Uterus (tissue), 4 donors: ENCODE measurements at places on chromosomes 4 and X. TPM values are rescaled to one million over a fixed set of nuclear protein-coding genes. Genes with fewer than 3 reads are reported as not detected.
A peak's percentile ranks its signal among the peaks of the same experiment; 100 is the strongest.

- peak; percentile 34 for DNase-seq
- peak overlapping the region; percentile 91 for H3K27ac ChIP-seq
- H3K4me3 ChIP-seq, result peak overlapping the region; percentile 65
Measured at GRCh38 chrX:20265726-20266681, 705 bp downstream of the RPS6KA3 start.

GRCh38 chr4:185915817-185916216 is 103.8 kb upstream of the SORBS2 start:
- H3K27me3 ChIP-seq, result no peaks in the 10 kb centered on the region
- no peaks in the 10 kb centered on the region for H3K4me1 ChIP-seq
- no peak overlapping the region for H3K27ac ChIP-seq
- no peak for DNase-seq
- H3K4me3 ChIP-seq, result no peak overlapping the region

DNA sequence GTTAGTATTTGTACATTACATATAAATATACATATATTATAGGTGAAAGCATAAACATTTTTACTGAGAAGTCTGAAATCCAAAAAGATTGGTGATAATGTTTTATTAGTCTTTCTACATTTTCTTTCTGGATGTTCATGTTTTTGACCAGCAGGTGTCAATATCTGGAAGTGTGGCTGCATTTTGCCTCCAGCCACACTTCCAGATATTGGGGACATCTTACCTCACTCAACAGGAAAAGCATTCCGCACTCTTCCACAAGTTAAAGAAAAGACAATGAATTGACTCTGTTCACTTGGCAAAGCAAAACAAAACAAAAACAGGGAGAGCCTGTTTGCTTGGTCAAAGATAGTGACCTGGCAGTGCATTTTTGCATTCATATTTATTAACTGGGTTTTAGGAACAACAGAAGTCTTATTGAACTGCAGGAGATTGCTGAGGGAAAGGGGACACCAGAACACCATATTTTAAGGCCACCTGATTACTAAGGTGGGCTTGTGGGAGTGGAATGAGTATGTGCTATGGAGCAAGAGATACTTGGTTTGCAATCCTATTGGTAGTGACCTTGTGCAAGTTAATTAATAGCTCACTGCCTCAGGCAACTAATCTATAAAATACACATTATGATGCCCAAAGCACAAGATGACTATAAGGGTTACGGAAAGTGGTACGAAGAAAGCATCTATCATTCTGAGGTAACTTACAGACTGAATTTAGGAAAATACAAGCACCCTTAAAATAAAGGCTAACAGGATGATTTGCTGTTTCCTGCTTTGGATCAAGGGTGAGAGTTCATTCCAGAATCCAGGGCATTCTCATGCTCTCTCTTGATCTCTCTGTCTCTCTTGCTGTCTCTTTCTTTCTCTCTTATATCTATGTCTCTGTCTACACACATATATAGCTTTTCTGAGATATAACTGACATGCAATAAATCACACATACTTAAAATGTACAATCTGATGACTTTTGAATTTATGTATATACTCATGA is 389.9 kb upstream of the EMCN start:
- no peaks in the 10 kb centered on the region for H3K4me1 ChIP-seq
- H3K27ac ChIP-seq, result no peak overlapping the region
- no peak for DNase-seq
- H3K27me3 ChIP-seq, result no peaks in the 10 kb centered on the region
- H3K36me3 ChIP-seq, result no peaks in the 10 kb centered on the region
- H3K4me3 ChIP-seq, result no peak overlapping the region

- H3K27ac ChIP-seq, result no peak overlapping the region
- no peak overlapping the region for H3K4me3 ChIP-seq
- H3K36me3 ChIP-seq, result no peaks in the 10 kb centered on the region
- DNase-seq, result no peak
- no peaks in the 10 kb centered on the region for H3K27me3 ChIP-seq
Measured at GRCh38 chr4:6011686-6012085, 6.5 kb downstream of the C4orf50 start.

DNA sequence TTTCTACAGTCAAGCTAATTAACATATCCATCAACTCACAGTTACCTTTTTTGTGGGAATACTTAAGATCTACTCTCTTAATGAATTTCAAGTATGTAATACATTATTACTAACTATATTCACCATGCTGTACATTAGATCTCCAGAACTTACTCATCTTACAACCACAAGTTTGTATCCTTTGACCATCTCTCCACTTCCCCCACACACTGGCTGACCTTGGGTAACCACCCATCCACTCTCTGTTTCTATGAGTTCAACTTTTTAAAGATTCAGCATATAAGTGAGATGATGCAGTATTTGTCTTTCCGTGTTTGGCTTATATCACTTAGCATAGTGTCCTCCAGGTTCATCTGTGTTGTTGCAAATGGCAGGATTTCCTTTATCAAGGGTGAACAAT is 30.5 kb upstream of the MAGED1 start:
- no peaks in the 10 kb centered on the region for H3K36me3 ChIP-seq
- no peak overlapping the region for H3K4me3 ChIP-seq
- no peak for DNase-seq
- H3K4me1 ChIP-seq, result no peaks in the 10 kb centered on the region
- H3K27ac ChIP-seq, result no peak overlapping the region

DNA sequence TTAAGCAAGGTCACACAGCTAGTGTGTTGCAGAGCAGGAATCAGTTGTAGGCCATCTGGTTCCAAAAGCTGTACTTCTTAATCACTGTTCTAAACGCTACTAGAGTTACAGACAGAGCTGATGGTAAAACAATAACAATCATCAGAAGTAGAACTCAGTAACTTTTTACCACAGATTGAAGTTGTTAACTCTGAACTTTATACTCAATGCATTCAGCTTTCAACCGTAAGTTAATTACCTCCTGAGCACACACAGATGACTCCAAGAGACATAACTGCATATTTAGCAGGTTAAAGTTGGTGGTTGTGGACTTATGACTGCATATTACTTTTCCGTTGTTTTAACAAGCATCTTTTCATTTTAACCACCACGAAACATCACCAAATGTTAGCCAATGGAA is 127.3 kb downstream of the PRSS12 start:
- H3K4me3 ChIP-seq, result no peak overlapping the region
- DNase-seq, result no peak
- no peaks in the 10 kb centered on the region for H3K36me3 ChIP-seq
- H3K27ac ChIP-seq, result no peak overlapping the region

DNA sequence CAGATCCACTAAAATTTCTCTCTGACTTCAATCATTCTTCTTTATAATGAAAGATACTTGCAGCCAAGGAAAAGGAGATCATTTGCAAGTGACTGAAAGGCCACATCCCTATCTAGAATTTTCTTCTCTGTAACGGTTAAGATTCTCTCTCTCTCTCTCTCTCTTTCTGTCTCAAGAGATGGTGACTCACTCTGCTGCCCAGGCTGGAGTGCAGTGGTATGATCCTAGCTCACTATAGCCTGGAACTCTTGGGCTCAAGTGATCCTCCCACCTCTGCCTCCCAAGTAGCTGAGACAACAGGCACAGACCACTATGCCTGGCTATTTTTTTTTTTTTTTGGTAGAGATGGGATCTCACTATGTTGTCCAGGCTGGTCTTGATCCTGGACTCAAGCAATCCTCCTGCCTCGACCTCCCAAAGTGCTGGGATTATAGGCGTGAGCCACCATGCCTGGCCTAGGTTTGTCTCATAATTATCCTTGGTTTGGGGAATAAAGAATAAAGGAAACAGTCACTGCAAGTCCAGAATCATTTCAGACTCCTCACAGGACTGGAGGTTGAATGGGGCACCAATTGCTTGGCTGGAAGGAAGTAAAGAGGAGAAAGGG is 33.3 kb upstream of the GALNT7 start:
- no peak for DNase-seq
- H3K27ac ChIP-seq, result no peak overlapping the region
- no peaks in the 10 kb centered on the region for H3K27me3 ChIP-seq
- H3K36me3 ChIP-seq, result no peaks in the 10 kb centered on the region

- H3K36me3 ChIP-seq, result no peaks in the 10 kb centered on the region
- no peaks in the 10 kb centered on the region for H3K4me1 ChIP-seq
- no peaks in the 10 kb centered on the region for H3K27me3 ChIP-seq
- no peak overlapping the region for H3K4me3 ChIP-seq
Measured at GRCh38 chrX:71637253-71637618, 18.9 kb upstream of the CXCR3 start.

GRCh38 chrX:2703991-2704369 is 12.9 kb downstream of the CD99 start:
- no peaks in the 10 kb centered on the region for H3K4me1 ChIP-seq
- no peak for DNase-seq
- H3K27me3 ChIP-seq, result no peaks in the 10 kb centered on the region
- H3K27ac ChIP-seq, result no peak overlapping the region
- no peak overlapping the region for H3K4me3 ChIP-seq
- no peaks in the 10 kb centered on the region for H3K36me3 ChIP-seq

DNA sequence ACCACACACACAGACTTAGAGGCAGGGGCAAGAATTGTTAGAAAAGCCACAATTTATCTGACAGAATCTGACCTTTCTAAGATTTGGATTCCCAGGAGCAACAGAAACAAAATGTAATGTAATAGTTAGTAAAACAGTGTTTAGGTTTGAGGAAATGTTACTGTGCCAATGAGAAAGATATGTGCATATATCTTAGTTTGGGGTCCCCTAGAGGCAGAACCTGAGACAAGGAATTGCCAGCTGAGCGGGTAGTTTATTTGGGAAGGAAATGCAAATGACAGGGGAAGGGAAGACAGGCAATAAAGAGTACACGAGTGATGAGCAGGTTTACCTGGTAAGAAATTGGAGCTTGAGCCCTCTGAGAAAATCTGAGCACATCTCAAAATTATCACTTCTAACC is 31.3 kb upstream of the DDX53 start:
- no peak for DNase-seq
- H3K27me3 ChIP-seq, result no peaks in the 10 kb centered on the region
- no peak overlapping the region for H3K27ac ChIP-seq
- H3K36me3 ChIP-seq, result no peaks in the 10 kb centered on the region
- no peaks in the 10 kb centered on the region for H3K4me1 ChIP-seq

DNA sequence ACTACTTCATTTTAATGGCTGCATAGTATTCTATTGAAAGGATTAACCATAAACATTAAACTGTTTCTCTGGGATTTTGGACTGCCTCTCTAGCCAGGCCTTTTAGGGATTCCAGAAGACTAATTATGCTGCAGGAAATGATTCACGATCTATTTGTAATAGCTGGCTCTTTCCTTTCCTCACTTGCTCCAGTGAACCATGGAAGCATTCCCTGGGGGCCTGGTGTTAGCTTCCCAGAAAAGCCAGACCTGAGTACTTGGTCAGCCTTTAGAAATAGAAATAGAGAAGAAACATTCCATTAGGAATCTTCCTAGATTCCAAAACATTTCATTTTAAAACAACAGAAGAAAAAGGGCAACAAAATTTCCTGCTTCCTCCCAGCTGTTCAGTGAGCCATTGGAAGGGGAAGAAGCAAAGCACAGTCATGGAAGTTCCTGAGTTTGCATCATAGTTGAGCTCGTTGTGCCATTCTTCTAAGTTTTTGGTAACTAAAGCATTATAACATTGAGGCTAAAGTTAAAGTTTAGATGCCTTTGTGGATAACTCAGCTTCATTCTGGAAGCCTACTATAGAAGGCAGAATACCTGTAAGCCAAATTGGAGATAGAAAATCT is 83.5 kb downstream of the NPNT start:
- H3K4me1 ChIP-seq, result no peaks in the 10 kb centered on the region
- no peaks in the 10 kb centered on the region for H3K36me3 ChIP-seq
- H3K4me3 ChIP-seq, result no peak overlapping the region
- no peaks in the 10 kb centered on the region for H3K27me3 ChIP-seq
- H3K27ac ChIP-seq, result no peak overlapping the region
- no peak for DNase-seq

GRCh38 chr4:186728631-186729271 is 5.1 kb upstream of the FAT1 start:
- DNase-seq, result no peak
- H3K27ac ChIP-seq, result no peak overlapping the region
- H3K4me3 ChIP-seq, result no peak overlapping the region
- H3K36me3 ChIP-seq, result no peaks in the 10 kb centered on the region
- no peaks in the 10 kb centered on the region for H3K27me3 ChIP-seq

GRCh38 chr4:107993969-107994368 is 4.3 kb downstream of the HADH start:
- no peaks in the 10 kb centered on the region for H3K27me3 ChIP-seq
- DNase-seq, result no peak
- H3K4me3 ChIP-seq, result no peak overlapping the region
- H3K4me1 ChIP-seq, result no peaks in the 10 kb centered on the region
- H3K27ac ChIP-seq, result no peak overlapping the region

- DNase-seq, result no peak
- no peaks in the 10 kb centered on the region for H3K4me1 ChIP-seq
- no peak overlapping the region for H3K4me3 ChIP-seq
- no peaks in the 10 kb centered on the region for H3K36me3 ChIP-seq
- H3K27ac ChIP-seq, result no peak overlapping the region
- H3K27me3 ChIP-seq, result no peaks in the 10 kb centered on the region
Measured at GRCh38 chrX:131393426-131393825, 104.3 kb upstream of the IGSF1 start.

GRCh38 chrX:98289726-98290125 is 1406.0 kb downstream of the RPA4 start:
- H3K27me3 ChIP-seq, result no peaks in the 10 kb centered on the region
- no peaks in the 10 kb centered on the region for H3K36me3 ChIP-seq
- no peaks in the 10 kb centered on the region for H3K4me1 ChIP-seq

Gene TLR1
- total RNA-seq, result 19.4 TPM

Gene PLAC8
- total RNA-seq, result 2.6 TPM

Gene TEX11
- total RNA-seq, result 0.35 TPM

Gene GLRA2
- total RNA-seq, result not detected

Gene SSX4
- total RNA-seq, result not detected

Gene SHROOM3
- total RNA-seq, result 3.3 TPM

Gene C4orf51
- not detected for total RNA-seq

Gene XK
- 5.0 TPM for total RNA-seq

Gene SULT1E1
- not detected for total RNA-seq

Gene SRPX2
- 23.8 TPM for total RNA-seq

Gene RXFP1
- 2.1 TPM for total RNA-seq
